ENCODE measurements at places on chromosomes 1 and 21.

GRCh38 chr1:9687120-9687873 is 35.8 kb downstream of the PIK3CD start:
- DNase-seq: peak; percentile 85
- peak overlapping the region; percentile 87 for H3K27ac ChIP-seq
- H3K4me1 ChIP-seq: peaks cover 66% of the 10 kb centered on the region
- peak overlapping the region; percentile 78 for H3K4me3 ChIP-seq

GRCh38 chr1:247347477-247348222 is 16.0 kb upstream of the ZNF496 start:
- H3K27me3 ChIP-seq: peaks cover 2% of the 10 kb centered on the region
- no peak overlapping the region for H3K4me3 ChIP-seq
- no peak for DNase-seq
- H3K4me1 ChIP-seq: peaks cover 7% of the 10 kb centered on the region
- H3K27ac ChIP-seq: no peak overlapping the region

DNA sequence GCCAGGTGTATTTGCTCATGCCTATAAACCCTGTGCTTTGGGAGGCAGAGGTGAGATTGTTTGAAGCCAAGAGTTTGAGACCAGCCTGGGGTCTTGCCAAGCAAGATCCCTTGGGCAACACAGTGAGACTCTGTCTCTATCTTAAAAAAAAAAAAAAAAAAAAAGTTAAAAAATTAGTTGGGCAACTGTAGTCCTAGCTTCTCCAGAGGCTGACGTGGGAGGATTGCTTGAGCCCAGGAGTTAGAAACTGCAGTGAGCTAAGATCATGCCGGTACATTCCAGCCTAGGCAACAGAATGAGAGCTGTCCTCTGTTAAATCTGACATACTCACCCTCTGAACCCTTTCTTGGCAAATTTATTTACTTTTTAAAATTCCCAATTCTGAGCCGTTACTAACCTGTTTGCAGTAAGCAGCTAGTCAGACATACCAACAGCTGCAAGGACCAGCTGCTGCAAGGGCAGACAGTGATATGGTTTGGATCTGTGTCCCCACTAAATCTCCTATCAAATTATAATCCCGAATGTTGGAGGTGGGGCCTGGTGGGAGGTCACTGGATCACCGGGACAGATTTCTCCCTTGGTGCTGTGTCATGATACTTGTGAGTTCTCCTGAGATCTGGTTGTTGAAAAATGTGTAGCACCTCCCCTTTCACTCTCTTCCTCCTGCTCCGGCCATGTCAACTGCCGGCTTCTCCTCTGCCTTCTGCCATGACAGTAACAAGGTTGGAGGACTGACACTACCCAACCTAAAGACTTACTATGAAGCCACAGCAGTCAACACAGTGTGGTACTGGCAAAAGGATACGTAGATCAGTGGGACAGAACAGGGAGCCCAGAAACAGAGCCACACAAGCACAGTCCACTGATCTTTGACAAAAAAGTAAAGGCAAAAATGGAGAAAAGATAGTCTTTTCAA is 10.6 kb downstream of the PARP1 start:
- H3K36me3 ChIP-seq: peaks cover 69% of the 10 kb centered on the region
- H3K27me3 ChIP-seq: no peaks in the 10 kb centered on the region
- H3K4me1 ChIP-seq: peaks cover 28% of the 10 kb centered on the region

DNA sequence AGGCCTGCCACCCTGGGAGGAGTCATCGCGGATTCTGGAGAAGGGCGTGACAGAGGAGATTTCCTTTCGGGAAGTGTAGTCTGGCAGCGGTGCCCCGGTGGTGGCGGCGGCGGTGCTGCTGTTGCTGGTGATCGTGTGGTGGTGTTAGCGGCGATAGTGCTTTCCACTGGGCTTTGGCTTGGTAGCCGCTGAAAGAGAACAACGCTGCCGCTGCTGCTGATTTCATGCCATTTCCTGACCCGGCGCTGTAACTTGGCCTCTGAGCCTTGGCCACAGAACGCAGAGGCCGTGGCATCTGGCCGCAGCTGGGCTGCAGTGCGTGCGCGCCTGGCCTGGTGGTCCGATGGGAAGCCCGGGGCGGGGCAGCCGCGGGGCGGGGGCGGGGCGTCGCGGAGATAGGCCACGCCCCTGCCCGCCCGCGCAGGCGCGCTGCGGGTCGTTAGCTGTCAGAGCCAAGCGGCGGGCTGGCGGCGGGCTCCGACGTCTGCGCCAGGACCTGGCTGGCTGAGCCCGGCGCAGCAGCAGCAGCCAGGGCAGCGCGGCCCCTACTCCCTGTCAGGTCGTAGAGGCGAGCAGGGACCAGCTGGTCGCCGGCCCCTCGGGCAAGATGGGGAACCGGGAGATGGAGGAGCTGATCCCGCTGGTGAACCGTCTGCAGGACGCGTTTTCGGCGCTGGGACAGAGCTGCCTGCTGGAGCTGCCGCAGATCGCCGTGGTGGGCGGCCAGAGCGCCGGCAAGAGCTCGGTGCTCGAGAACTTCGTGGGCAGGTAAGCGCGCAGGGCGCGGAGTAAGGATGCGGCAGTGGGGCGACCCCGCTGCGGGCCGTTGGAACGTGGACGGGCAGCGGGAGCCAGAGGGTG is at the start of gene DNM3:
Gene DNM3 (plus strand): TSS at position 449 of the 861 bp plus-strand sequence. CDS start 159 bp downstream, at position 608.
- peak; percentile 95 for DNase-seq
- H3K27me3 ChIP-seq: peaks cover 34% of the 10 kb centered on the region
- H3K36me3 ChIP-seq: peaks cover 2% of the 10 kb centered on the region

DNA sequence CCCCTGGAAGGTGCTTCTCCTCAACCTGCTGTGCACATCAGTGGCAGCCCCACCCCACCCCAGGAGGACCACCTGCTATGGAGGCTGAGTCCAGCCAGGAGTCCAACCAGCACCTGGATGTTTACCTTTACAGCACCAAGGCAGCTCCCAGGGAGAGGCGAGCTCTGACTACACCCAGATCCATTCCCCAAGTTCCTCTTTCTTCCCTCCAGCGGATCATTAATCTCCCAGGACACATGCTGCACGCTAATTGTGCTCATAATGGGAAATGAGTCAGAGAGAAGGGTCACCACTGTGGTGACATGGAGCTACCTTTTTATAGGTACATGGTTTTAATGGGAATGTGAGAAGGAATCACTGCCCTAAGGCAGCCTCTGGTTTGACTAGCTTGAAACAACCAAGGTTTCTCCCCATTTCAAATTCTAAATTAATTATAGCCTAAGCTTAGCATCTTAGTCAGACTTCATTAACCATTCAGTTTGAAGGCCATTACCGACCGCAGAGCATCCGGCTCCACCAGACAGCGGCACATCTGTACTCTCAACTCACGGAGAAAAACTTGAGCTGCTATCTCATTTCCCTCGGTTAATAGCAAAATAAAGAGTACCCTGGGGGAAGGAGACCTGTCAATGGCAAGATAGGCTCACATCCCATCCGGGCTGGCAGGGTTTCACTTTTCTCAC is 173.1 kb upstream of the GALNT2 start:
- peak; percentile 27 for DNase-seq
- H3K4me3 ChIP-seq: no peak overlapping the region
- no peaks in the 10 kb centered on the region for H3K4me1 ChIP-seq
- H3K27me3 ChIP-seq: peaks cover 27% of the 10 kb centered on the region

GRCh38 chr1:52574594-52574993 is 21.7 kb upstream of the TUT4 start:
- no peak for DNase-seq
- H3K27ac ChIP-seq: no peak overlapping the region
- peaks cover 15% of the 10 kb centered on the region for H3K4me1 ChIP-seq

All from activated CD4-positive, alpha-beta T cell treated with anti-CD3 and anti-CD28 coated beads, Interleukin-2, amount 10 ng/mL, durations not matched to agents 24 days and 14 days (primary cell).